ENCODE measurements at places on chromosomes 6 and 20. TPM values are rescaled to one million over a fixed set of nuclear protein-coding genes. Genes with fewer than 3 reads are reported as not detected.

SLC16A10 gene
- not detected for total RNA-seq

- DNase-seq, result no peak
These were observed 831.8 kb downstream of the EPHA7 start for GRCh38 chr6:92587525-92587924.

PRL gene
- total RNA-seq, result not detected

LTA gene
- not detected for total RNA-seq

CRISP2 gene
- total RNA-seq, result not detected

ADGRF5 gene
- 1.5 TPM for total RNA-seq

CD109 gene
- 82.5 TPM for total RNA-seq

DNA sequence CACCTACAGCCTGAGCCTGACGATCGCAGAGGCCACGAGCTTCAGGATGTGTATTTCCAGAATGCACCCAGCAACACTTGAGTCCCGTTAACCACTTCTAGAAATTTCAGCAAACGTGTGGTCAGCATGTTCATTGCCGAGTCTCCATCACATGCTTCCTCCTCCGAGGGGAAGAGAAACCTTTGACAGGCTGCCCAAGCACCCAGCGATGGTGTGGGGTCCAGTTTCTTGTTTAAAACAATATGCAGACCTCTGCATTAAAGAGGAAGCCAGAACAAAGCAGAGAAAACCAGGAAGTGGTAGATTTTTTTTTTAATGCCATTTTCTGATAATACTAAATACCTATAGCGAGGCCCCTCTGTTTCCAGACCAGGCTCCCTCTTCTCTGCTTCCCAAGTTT lies 71.9 kb downstream of the GNAS-AS1 start:
- DNase-seq, result no peak

GMNN gene
- total RNA-seq, result 18.2 TPM

- no peak for DNase-seq
These were observed 13.3 kb upstream of the CDKN1A start for GRCh38 chr6:36665180-36665579.

GRCh38 chr20:57445298-57445697 lies 54.1 kb downstream of the RBM38 start:
- DNase-seq, result no peak

- no peak for DNase-seq
These were observed 18.1 kb downstream of the NPEPL1 start for GRCh38 chr20:58710481-58711265.

DNA sequence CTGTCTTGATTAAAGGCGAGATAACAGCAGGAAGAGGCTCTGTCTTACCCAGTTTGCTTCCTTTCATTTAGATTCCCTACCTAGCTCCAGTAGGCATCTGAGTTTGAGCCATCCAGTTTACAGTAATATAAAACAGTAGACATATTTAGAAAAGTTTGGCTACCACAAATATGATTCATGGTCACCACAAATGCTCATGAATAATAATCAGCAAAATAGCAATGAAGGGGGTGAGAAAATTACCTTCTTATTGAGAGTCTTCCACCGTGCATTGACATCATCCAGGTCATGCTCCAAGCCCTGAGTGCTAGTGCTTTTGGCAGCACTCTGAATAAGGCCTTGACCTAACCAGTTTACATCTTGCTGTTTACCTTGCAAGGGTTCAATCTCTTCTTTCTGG lies 106.2 kb downstream of the DST start:
- DNase-seq, result no peak

NOX3 gene
- not detected for total RNA-seq

- peak; percentile 97 for DNase-seq
These were observed 390.8 kb downstream of the GJA1 start for GRCh38 chr6:121826156-121826810.

TMEM200A gene
- 3.5 TPM for total RNA-seq

SAMHD1 gene
- total RNA-seq, result 2.5 TPM

NKX2-2 gene
- not detected for total RNA-seq

ZNF391 gene
- total RNA-seq, result 6.5 TPM

GRCh38 chr6:16723402-16723801 lies 37.9 kb downstream of the ATXN1 start:
- DNase-seq, result no peak

DNA sequence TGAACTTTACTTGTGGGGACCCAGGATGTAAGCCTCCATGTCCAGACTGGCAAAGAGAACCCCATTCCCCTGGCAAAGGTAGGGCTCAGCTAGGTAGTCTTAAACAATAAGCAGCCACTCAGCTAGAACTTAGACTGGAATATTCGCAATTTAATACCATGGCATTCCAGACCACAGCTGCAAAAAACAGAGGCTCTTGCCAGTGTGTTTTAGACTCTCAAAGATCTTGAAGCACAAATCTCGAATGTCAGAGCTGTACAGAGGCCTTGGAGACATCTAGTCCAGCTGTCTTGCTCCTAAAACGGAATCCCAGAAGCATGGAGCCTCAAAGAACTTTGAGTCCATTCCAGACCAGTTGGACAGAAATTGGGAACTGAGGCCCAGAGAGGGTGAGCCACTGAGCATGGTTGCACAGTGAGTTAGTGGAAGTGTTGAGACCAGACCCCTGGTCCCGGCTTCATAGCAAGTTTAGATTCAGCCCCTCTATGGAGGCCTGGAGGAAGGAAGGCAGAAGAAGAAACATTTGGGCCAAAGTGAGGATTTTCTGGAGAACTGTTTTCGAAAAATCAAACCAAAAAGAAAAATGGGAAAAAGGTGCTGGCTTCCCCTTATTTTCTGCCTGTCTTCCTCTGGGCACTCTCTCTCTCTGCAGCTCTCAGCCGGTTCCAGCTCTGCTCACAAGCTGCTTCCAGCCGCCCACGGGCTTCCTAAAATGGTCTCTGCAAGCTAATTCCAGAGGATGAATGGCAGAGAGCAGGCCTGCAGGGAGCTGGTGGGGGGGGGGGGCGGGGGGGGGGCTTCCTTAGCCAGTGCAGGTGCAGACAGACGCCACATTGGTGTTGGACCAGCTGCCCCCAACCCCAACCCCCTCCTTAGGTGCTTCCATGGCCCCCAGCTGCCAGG lies 32.4 kb downstream of the AAR2 start:
- no peak for DNase-seq
